GM12878 (cell line): ENCODE measurements at places on chromosomes 2 and 18.

- DNase-seq, result no peak
Measured at GRCh38 chr2:68435615-68436014, 31.5 kb downstream of the FBXO48 start.

- no peak for DNase-seq
Measured at GRCh38 chr2:105763076-105763475, 18.4 kb downstream of the NCK2 start.

DNA sequence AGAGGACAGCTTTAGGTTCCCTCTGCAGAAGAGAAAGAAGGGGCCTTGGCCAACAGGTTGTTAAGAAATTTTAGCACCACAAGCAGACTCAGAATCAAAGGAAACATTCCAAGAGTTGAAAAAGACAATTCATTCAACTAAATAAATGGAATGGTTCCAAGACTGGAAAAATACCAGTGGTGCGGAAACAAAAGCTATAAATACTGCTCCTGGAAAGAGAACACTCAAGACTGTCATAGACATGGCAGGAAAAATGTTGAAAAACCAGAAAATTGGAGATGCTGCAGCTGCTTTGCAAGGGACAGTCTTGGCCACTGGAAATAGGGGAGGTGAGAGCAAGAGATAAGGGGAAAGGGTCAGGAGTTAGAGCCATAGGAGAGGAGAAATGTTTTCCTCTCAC is 312.7 kb upstream of the CYRIA start:
- DNase-seq, result no peak

DNA sequence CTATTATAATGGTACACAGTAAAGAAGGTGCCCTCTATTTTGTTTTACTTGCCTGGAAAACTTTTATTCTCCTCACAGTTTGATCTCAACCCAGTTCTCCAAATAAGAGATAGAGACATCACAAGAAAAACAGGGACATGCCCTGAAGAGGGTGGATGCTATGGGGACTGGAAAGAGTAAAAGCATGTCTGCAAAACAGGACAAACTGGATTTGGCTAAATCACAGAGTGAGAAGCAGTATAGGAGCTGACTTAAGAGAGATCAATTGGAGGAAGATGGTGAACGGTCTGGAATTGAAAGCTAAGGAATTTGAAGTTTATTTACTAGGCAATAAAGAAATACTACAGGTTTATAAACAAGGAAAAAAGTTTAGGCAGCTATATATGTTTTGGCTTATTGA is 33.0 kb downstream of the SP140L start:
- no peak for DNase-seq

- no peak for DNase-seq
Measured at GRCh38 chr2:136997557-136997956, 232.2 kb downstream of the THSD7B start.

GRCh38 chr18:66621816-66622576 is 18.1 kb upstream of the CDH19 start:
- no peak for DNase-seq

GRCh38 chr2:112877423-112877822 is 33.5 kb upstream of the IL37 start:
- DNase-seq, result no peak

GRCh38 chr2:176270100-176270750 is 983 bp downstream of the MTX2 start:
- DNase-seq, result no peak

DNA sequence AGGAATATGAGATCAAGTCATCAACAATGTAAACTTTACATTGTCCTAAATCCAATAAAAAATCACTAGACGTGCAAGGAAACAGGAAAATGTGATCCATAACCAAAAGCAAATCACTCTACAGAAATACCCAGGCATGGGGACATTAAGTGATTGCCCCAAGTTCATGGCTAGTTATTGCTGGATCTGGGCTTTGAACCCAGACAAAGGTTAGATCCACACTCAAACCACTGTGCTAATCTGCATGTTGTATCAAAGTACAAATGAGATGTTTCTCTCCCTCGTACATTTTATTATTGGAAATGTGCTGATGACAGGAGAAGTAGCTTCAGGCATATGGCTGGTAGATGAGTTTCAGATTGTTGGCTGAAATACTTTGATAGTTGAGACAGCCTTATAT is 2.7 kb upstream of the ARL5A start:
- DNase-seq, result no peak

GRCh38 chr2:200466425-200467418 is 43.1 kb downstream of the KCTD18 start:
- DNase-seq, result no peak

GRCh38 chr2:162092658-162093556 is 18.9 kb upstream of the DPP4 start:
- DNase-seq, result no peak

- DNase-seq, result no peak
Measured at GRCh38 chr2:11796190-11797171, 50.0 kb downstream of the LPIN1 start.

- DNase-seq, result no peak
Measured at GRCh38 chr18:39491408-39491807, 1925.8 kb upstream of the CELF4 start.

DNA sequence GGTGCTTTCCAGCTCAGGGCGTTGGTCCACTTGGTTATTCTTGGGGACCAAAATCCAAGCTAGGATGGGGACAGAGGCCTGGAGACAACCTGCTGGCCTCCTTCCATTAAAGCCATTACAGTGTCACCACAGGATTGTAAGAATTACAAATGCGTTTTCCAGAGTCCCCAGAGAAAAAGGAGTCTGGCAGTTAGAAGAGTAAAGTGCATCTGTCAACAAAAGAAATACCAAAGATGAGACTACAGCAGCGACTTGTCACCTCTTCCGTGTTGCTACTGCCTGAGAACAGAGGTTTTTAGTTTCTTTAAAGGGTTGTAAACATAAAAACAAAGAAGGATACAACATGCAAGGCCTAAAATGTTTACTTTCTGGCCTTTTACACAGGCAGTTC is 235.7 kb downstream of the AGAP1 start:
- DNase-seq, result no peak

DNA sequence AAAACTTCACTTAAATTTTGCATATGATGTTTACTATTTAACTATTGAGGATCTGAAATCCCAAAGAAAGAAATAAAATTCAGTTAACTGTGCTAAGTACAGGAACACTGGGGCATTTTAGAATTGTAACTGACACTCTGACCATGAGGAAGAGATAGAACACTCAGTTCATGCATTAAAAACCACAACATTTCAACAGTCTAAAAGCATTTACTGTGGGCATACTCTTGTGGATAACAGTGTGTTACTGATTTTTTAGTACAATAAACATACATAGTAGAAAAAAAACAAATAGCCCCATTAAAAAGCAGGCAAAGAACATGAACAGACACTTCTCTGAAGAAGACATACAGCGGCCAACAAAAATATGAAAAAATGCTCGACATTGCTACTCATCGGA is 1122.7 kb upstream of the PIK3C3 start:
- DNase-seq, result no peak

DNA sequence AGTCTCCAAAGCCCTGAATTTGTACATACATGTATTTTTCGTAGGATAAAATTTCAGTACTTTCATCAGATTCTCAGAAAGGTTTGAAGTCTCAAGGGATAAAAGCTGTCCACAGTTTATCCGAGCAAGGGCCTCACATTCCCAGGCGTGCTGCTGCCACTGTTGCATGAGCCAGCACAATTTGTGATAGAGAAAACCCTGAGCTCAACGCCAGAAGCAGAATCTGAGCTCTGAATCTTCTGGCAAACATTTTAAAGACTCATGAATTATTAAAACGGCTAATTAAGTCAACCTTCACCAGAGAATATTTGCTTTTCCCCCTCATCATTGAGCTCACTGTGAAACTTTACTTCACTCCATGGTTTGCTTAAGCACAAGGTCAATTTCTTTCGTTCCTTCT is 38.5 kb upstream of the STPG4 start:
- DNase-seq, result no peak

GRCh38 chr2:138711812-138712211 is 68.4 kb downstream of the NXPH2 start:
- DNase-seq, result no peak

- no peak for DNase-seq
Measured at GRCh38 chr2:80489717-80490116, 185.2 kb upstream of the LRRTM1 start.

- no peak for DNase-seq
Measured at GRCh38 chr2:68284896-68285295, 32.6 kb upstream of the PPP3R1 start.

DNA sequence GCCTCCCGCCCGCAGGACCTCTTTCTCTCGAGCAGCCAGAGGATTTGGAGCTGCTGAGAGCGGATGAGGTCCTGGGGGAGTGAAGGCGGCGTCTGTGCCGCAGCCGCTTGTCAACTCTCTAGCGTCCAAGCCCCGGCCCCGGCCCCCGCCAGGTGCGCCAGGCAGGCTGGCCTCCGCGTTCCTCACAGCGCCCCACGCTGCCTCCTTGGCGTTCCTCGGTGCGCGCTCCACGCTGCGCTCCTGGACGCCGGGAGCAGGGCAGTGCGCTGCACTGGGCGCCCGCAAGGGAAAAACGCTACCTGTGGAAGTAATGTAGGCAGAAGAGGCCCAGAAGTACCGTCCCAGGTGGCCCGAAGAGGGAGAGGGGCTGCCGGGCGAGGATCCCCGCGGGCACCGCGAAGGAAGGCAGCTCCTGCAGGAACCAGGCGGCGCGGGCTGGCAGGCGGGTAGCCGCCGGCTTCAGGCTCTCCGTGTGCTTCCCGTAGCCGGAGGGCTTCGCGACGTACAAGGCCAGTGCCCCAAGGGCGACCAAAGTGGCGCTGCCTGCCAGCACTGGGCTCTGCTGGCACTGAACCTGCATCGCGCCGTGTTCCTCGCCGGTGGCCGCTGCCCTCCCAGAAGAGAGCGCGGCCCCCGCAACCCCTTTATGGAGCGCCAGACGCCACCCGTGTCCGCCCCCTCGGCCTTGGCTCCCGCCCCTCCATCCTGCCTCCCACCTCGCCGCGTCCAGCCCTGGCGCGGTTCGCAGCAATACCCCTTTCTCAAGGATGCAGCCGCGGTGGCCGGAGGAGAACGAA is at the start of gene SRD5A2:
Gene SRD5A2, minus strand, starts transcription at position 618 of the 797 bp plus-strand sequence. Its CDS starts 38 bp downstream, at position 580.
- no peak for DNase-seq

GRCh38 chr2:45128580-45128997 is 119.3 kb upstream of the SIX2 start:
- DNase-seq, result no peak

DNA sequence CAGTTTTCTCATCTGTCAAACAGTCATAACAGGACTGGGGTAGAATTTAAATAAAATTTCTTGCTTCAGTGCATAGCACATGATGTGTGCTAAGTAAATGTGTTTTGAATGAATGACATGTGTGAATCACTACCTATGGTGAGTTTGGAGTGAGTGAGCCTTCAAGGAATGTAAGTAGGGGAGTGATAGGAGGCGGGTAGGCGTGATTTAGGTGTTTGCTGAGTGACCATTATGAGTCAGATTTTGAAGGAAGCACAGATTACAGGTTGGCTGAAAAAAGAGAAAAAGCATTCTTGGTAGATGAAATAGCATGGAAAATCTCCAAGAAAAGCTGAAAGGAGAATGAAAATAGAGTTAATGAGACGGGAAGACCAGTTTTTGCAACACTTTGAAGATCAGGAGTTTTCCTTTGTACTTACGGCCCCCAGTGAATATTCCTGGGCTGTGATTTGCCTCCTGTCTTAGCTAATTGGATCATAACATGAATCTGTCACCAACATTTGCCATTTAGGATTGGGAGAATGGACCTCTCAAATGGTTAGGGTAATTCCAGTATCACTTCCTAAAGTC is 136.9 kb upstream of the GATA6 start:
- DNase-seq, result peak; percentile 4

DNA sequence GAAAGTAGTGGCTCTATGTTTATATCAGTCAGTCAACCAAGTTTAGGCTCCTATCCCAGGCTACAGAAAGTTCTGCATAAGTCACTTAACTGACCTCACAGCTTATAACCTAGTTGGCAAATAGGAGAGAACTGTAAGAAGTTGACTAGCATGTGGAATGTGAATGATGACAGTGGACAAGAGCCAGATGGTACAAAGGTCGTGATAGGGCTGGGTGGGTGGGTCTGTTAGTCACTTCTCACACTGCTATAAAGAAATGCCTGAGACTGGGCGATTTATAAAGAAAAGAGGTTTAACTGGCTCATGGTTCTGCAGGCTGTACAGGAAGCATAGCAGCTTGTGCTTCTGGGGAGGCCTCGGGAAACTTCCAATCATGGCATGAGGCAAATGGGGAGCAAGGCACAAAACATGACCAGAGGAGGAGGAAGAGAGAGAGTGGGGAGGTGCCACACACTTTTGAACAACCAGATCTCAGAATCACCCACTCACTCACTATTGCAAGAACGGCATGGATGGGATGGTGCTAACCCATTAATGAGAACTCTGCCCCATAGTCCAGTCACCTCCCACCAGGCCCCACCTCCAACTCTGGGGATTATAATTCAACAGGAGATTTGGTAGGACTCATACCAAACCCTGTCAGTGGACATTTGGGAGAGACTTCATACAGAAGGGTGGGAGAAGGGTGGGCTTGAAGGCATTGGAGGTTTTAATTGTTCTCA is 68.8 kb downstream of the LTBP1 start:
- DNase-seq, result no peak

- DNase-seq, result no peak
Measured at GRCh38 chr2:162480067-162480466, 136.1 kb downstream of the GCA start.

DNA sequence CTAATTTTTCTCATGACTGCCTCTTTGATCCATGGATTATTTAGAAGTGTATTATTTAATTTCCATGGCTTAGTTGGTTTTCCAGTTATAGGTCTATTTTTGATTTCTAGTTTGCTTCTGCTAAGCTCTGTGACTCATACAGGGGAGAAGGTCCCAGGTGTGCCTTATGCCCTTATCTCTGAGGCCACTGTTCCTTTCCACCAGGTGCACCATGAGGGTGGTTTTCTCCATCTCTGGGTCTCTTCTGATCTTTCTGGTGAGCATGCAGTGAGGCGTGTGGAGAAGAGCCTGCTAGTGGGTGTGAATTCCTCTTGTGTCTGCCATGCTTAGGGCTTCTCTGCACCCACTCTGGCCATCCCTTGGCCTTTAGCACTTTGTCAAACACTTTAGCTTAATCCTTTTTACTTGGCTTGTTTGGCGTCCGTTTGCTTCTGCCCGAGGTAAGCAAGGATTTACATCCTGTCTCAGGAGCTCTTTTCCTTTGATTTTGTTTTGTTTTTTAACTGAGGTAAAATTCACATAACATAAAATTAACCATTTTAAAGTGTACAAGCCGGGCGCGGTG is 129.8 kb upstream of the ARL4C start:
- DNase-seq, result no peak

GRCh38 chr2:28683100-28683706 is 68.4 kb upstream of the PPP1CB start:
- no peak for DNase-seq

DNA sequence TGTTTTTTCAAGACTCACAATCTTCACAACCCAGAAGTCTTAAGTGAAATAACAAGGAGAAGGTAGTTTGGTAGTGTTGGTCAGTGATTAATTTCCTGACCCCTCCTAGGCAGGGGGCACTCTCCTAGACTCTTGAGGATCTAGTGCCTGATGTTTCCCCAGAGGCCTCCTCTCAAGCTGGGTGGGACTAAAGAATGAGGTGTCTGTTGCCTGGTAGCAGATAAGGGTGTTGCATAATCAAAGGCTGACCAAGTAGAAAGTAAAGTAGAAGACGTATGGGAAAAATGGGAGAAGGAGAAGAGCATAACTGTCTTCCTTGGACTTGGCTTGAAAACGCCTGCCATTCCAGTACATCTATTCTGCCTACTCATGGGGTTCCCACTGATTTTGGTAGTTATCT is 37.8 kb downstream of the VIT start:
- no peak for DNase-seq
